ENCODE measurements at places on chromosomes 3 and 15.

DNA sequence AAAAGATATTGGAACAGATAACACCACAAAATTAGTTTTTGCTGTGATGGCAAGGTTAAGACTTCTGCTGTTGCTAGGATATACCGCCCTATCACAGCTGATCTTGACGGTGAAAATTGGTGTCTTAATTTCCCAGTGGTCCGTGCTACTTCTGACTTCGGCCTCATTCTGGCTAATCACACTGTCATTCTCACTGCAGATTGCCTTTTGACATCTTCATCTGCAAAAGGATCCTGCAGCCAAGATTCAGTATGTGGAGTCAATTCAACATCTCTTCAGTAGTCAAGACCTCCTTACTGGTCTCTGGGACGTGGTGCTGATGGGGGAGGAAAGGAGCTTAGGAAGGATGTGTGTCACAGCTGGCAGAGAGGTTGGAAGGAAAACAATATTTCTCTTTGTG lies 438.6 kb downstream of the WDR72 start:
- no peak for DNase-seq

- no peak for DNase-seq
Measured at GRCh38 chr3:153320585-153321128, 158.6 kb downstream of the RAP2B start.

GRCh38 chr15:55401786-55402246 lies 6.3 kb downstream of the CCPG1 start:
- DNase-seq: no peak

DNA sequence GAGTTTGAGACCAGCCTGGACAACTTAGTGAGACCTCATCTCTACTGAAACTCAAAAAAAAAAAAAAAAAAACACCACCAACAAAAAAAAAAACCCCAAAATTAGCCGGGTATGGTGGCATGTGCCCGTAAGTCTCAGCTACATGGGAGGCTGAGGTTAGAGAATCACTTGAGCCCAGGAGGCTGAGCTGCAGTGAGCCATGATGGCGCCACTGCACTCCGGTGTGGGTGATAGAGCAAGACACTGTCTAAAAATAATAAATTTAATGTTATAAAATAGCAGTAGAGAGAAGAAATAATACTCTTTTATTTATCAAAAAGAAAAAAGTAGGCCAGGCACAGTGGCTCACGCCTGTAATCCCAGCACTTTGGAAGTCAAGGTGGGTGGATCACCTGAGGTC lies 17.4 kb downstream of the RCCD1 start:
- no peak for DNase-seq

DNA sequence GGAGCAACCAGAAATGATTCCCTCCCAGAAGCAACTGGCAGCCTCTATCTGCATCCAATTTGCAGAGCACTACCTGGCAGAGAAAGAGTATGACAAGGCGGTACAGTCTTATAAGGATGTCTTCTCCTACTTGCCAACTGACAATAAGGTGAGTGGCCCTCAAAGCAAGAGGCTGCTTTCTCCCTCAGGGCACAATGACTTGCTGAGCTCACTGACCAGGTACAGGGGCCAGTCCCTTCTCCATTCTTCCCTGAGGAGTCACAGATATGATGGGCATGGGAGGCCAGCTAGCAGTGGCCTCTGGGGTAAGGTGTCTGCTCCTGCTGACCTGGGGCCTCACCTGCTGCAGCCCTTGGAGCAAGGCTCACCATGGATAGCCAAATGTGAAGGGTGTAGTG lies 20.3 kb downstream of the CSRNP1 start:
- no peak for DNase-seq

DNA sequence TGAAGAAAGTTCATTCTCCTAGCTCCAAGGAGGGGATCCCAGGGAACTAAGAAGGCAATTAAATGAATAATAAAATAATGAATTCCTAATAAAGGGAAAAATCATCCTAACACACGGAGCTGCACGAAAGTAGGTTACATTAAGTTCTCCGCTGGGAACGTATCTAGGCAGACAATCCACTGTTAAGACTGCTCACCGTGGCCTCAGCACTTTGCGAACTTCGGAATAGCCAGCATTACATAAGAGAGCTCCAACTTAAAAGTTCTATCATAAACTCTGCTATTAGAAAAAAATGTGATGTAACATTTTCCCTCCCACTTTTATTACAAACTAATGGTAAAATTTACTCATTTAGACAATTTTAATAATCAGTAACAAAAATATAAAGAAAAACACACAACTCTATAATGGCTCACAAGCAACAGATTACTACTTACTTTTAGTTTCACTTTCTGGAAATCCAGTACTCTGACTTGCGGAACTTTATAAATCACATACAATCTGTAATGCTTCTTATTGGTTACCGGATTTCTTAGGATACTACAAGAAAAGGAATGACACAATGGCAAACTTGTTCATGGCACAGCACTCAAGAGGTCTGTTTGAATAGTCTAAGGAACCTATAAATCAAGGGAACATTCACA lies 8.5 kb downstream of the SNRPA1 start:
- no peak for DNase-seq

DNA sequence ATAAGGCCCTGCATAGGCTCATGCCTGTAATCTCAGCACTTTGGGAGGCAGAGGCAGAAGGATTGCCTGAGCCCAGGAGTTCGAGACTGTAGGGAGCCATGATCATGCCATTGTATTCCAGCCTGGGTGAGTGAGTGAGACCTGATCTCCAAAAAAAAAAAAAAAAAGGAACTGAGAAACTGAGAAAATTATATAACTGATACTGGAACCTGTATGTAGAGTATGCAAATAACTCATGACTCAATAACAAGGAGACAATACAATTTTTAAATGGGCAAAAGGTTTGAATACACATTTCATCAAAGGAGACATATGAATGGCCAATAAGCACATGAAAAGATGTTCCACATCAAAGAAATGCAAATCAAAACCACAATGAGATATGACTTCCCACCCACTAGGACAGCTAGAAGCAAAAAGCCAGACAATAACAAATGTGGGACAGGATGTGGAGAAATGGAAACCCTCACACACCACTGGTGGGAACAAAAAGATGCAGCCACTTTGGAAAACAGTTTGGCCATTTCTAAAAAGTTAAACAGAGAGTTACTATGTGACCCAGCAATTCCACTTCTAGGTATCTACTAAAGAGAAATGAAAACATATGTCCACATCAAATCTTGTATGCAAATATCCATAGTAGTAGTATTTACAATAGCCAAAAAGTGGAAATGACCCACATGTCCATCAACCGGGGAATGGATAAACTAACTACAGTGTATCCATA lies 70.7 kb downstream of the IQSEC1 start:
- DNase-seq: no peak

- no peak for DNase-seq
Measured at GRCh38 chr3:55647670-55648069, 160.6 kb upstream of the WNT5A start.

GRCh38 chr3:176935194-176935888 lies 261.9 kb downstream of the TBL1XR1 start:
- no peak for DNase-seq

DNA sequence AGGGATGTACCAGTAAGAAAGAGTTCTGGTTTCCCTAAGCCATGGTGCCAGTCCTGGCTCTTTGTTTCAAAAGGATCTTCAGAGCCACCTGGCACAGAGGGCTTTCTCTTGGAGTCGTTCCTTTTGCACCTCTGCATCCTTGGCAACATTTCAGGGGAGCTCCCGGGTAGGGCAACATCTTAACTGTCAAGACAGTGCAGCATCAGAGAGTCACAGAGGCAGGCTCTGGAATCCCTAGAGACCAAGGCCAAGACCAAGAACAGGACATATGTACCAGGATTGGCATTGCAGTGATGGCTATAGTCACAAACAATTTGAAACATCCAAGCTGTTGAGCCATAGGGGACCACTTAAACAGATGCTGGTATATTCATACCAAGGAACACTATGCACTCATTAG lies 129.4 kb upstream of the ADPGK start:
- no peak for DNase-seq

- DNase-seq: no peak
Measured at GRCh38 chr3:71303627-71304200, 279.8 kb downstream of the FOXP1 start.

GRCh38 chr3:14146381-14147065 lies 21.7 kb downstream of the TMEM43 start:
- no peak for DNase-seq

DNA sequence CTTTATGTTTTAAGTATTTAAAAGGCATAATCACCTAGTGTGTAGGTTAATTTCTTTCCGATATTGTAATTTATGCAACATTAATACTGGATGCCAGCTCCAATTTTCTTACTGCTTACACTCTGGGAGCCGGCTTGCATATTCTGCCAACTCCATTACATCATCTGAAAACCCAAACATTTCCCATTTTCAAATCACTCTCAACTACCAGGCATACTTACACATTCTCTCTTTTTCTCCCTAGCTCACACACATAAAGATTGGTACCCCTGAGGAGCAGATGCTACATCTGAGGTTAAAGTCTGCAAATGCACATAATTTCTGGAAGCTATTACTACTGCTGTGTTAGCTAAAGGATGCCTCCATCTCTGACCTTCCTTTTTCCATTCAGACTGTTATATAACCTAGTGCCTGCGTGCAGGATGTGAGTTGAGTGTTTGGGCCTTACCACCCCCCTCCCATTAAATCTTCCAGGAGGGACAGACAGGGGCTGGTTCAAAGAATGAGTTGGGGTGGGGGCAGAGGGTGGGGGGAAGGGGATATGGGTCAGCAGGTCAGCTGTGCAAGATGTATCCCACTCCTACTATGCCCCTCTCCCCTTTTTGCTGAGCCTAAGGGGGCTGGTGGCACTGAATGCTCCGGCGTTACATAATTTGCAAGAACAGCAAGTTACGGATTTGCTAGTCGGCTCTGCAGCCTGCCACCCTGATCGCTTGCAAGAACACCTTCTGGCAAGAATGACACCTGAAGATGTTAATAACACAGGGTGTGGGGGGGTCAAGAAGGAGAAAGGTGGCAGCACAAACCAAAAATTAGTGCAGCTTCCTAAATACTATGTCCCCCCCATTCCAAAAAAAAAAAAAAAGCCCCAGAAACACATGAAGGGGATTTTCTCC lies 2.5 kb downstream of the RORA start:
- DNase-seq: no peak

- DNase-seq: peak; percentile 22
Measured at GRCh38 chr3:112446343-112446742, 52.9 kb downstream of the BTLA start.

DNA sequence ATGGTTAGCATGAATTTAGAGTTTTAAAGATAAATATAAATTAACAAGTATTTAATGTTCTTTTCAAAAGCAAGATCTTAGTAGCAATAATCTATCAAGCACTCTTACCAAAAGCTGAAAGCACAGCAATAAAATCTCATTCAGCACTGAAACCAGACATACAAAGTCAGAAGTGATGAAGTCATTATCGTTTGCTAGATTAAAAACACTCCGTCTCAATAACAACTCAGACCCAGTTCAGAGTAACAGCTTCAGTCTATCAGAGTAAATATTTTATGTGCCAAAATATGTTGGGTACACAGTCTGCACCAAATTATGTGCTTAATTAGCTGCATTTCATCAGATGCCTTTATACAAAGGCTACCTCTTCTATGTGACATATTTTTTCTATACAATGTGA lies 41.6 kb downstream of the CPA3 start:
- DNase-seq: no peak

GRCh38 chr15:98760112-98760826 lies 111.9 kb downstream of the IGF1R start:
- no peak for DNase-seq

- DNase-seq: peak; percentile 82
Measured at GRCh38 chr15:43517354-43518196, at the start of gene MAP1A. MAP1A (plus strand) TSS chr15:43517608; CDS start chr15:43521474, 3,866 bp downstream.

- DNase-seq: peak; percentile 55
Measured at GRCh38 chr3:43785551-43785950, 94.8 kb downstream of the ABHD5 start.

DNA sequence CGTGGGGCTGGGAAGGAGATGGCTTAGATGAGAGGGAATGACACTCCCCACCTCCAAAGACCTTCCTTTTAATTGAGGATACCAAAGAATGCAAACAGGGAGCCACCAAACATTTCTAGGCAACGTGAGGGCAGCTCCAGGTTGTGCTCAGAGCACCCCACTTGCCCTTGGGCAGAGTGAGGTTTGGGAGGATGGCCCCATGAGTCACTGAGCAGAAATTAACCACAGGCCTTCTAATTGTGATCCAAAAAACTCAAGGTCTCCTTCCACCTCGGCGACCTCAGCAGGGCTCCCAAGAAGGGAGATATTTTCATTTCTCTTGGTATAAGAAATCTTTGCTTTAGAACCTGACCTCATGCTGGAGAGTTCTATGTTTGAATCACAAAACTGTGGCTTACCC lies 305.0 kb upstream of the TPM1 start:
- DNase-seq: peak; percentile 68

GRCh38 chr15:42723068-42723467 lies 13.9 kb downstream of the CDAN1 start:
- no peak for DNase-seq

DNA sequence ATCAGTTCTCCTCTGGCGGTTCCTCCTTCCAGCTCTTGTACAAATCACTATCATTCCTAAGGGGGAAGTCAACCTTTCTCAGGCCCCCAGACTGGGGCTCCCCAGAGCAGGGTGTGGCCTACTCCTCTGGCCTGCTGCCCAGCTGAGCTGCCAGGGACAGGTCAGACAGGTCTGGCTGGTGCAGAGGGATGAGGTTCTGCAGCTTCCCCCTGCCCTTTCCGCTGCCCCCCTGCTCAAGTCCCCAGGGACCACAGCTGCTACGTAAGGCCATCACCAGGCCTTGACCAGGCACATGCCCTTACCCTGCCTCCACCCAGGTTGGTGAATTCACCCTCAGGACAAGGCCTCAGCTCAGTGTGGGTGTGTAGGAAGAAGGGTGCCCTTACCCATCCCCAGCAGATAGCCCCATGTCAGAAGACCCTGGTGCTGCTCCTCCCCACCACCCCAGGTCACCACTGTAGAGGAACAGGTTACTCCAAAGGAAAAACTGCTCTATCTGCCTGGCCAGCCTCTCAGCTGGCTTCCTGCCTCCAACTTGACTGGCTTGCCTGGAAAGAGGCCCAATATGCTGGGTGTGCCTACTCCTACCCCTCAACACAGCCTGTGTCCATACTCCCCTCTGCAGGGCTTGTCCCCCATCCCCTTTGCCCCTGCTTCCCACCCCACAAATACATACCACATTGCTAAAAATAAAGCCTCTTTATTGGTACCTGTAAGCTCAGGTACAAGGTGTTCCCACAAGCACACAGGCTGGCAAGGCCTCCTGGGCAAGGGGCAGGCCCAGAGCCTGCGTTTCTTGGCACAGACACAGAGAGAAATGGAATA lies 12.0 kb downstream of the CSRNP1 start:
- peak; percentile 53 for DNase-seq

DNA sequence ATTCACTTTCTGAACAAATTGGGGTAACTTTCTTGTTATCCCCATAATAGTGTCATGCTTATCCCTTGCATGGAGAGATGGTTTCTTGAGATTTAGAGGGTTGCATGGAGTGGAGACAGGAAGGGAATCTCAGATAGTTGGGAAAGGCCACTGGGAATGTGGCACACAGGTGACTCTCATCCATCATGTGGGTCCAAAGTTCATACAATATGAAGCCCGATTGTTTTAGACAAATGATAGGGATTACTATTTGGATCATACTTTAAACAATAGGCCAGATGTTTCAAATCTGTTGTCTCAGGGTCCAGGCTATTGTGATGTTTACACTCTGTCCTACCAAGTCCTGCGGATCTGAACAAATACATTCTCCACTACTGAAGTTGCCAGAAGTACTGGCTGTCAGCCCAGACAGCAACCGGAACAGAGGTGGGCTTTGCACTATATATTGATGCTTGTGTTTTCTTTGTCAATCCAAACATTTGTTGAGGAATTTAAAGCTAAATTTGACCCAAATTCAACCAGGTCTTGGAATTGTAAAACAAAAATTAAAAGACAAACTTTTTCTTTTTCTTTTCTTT lies 39.2 kb upstream of the NMNAT3 start:
- no peak for DNase-seq
